ENCODE measurements at places on chromosomes 2 and 18.
A peak's percentile ranks its signal among the peaks of the same experiment; 100 is the strongest.

- DNase-seq, result no peak
Measured at GRCh38 chr18:72181241-72181764, 362.8 kb downstream of the CBLN2 start.

DNA sequence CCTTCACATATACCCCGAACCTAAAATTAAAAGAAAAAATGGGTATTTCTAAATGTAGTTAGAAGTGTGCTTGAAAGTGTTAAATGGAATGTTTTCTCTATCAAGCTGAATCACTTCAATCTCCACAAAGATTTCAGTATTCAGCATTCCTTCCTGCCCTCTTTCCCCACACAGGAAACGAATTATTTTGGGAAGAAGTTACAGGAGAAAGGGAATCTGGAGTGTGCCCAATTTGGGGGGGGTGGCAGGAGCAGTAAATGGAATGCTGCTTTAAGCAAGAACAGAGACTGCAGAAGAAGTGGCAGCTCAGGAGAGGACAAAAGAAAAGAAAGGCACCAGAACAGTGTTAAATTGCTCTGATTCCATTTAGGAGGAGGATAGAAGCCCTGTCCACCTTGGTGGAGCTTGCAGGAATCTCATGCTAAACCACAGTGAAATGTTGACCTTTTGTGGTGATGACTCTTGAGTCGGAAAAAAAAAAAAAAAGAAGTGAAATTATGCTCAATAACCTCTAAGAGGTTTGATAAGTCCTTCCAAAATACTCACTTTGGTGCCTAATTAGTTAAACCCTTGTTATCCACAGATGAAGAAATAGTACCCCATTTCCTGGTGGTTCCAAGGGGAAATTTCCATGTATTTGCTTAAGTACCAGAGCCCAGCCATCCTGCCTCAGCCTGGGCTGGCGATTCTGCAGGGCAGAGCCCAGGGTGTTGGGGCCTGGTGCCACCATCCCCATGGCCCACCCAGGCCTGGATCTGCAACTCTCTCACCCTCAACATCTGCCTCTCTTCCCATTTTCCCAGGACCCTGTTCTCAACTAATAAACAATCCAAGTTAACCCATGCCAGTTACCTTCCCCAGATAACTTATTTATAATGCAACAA, 56.5 kb downstream of the MYO5B start:
- DNase-seq, result no peak

GRCh38 chr18:8860845-8861642, 155.7 kb downstream of the MTCL1 start:
- no peak for DNase-seq

GRCh38 chr2:760001-760400, 82.8 kb upstream of the TMEM18 start:
- DNase-seq, result no peak

- DNase-seq, result no peak
Measured at GRCh38 chr2:235857598-235857997, 310.6 kb downstream of the GBX2 start.

- DNase-seq, result no peak
Measured at GRCh38 chr2:55408098-55408882, 11.4 kb downstream of the CCDC88A start.

GRCh38 chr18:8824846-8825245, 119.5 kb downstream of the MTCL1 start:
- DNase-seq, result no peak

DNA sequence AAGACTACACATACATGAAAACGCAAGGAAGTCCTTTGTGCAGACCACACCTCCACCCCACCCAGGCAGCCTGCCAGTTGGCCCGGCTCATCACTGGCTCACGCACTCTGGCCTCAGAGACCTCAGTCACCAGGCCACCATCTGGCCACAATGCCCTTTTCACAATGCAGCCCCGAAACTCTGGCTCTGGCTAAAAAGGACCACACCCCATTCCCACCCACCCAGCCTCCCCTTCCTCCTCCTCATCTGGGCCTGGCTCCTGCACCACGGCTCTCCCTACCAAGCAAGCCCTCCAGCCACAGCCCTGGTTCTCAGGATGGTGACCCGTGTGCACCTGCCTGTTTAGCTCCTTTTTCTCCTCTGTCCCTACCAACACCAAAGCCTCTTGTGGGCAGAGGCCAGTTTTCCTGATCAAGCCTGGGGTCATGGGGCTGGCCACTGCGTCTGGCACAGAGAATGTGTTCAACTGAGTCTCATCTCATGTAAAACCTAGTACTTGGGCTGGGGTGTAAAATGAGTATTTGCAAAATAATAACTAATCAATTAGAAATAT, 7.4 kb downstream of the HDAC4 start:
- DNase-seq, result no peak

GRCh38 chr2:10579876-10580514, 109.8 kb downstream of the NOL10 start:
- no peak for DNase-seq

DNA sequence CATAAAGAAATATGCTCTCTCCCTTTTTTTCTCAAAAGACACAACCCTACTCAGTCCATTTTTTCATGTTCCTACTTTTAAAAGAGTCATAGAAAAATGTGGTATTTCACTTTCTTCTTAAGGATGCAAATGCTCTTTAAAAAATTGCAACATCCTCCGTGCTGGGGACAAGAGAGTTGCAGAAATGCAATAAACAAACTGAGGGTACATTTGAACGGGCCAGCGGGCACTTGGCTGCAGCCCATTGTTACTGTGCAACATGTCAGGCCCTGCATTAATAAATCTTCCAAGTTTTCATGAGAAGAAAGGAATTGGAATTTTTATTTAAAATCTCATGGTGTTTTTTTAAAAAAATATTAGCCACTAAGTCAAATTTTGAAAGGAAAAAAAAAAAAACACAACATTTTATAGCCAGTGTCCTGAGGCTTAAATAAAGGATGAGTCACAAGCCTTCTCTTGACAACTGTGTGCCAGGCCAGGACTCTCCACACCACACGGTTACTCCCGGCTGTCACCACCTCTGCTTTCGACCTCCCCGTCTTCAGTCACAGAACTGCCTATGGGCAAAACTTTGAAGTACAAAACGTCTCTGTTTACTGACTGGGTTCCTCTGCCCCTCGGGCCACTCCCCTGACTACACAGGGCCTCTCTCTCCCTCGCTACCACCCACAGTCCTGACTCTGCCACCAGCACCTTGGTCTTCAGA, 57.5 kb upstream of the MFF start:
- DNase-seq, result no peak

DNA sequence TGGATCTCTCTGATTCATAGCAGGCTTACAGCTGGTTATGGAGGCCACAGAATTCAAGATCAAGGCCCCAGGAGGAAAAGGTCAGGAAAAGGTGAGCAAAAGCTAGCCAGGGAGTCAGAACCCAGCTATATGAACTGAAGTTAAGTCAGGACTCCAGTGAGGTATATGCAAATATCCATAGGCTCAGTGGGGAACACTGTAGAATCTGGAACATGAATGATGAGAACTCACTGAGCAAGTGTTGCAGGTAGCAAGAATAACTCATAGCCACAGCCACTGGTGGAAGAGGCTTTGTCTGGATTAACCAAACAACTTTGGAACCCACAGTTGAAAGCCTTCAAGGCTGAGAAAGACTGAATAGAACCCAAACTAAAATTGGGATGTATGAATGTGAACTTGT, 24.7 kb downstream of the COBLL1 start:
- DNase-seq, result no peak

- no peak for DNase-seq
Measured at GRCh38 chr2:195533771-195534642, 123.0 kb upstream of the SLC39A10 start.

- DNase-seq, result no peak
Measured at GRCh38 chr2:170740660-170741059, 25.5 kb downstream of the SP5 start.

GRCh38 chr2:214019229-214019972, 391.5 kb upstream of the VWC2L start:
- DNase-seq, result no peak

DNA sequence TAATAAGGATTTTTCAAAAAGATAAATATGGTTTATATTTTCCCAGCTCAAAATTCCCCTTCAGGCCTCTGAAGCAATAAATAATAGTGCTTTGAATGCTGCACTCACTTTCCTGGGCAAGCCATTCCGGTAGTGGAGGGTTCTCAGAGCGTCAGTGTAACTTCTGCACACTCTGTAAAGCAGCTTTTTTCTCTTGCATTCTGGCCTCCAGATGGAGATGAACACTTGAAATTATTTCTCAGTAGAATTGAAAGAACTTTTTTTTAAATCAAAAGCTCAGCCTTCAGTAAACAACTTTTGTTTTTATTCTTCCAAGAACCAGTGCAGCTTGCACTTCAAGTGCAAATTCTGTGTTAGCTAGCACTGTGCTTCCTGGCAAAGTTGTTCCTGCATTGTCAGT, 281.1 kb upstream of the RAB12 start:
- no peak for DNase-seq

- DNase-seq, result no peak
Measured at GRCh38 chr2:222972420-222972819, 79.6 kb upstream of the KCNE4 start.

GRCh38 chr2:111231532-111232252, 111.0 kb downstream of the BCL2L11 start:
- DNase-seq, result no peak

- peak; percentile 93 for DNase-seq
Measured at GRCh38 chr2:148874868-148875341, at the start of gene KIF5C. Gene KIF5C, plus strand, starts transcription at chr2:148875227. Its CDS starts 391 bp downstream, at chr2:148875618.

Data from GM18507 (cell line).